ENCODE measurements at places on chromosomes 7 and 10.

GRCh38 chr10:126585249-126586017 is 85.1 kb downstream of the C10orf90 start:
- DNase-seq, result no peak

- no peak for DNase-seq
Observed at GRCh38 chr10:4512671-4513240, 313.3 kb upstream of the AKR1E2 start.

DNA sequence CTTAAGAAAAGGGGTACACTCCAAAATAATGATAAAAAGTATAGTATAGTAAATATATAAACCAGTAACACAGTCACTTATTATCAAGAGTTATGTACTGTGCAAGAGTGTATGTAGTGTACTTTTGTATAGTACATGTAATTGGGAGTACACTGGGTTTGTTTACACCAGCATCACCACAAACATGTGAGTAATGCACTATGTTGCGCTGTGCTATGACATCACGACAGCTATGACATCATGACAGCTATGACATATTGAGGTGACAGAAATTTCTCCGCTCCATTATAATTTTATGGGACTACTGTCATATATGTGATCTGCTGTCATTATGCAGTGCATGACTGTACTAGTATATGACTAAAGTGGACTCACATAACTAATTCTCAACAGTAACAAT is 84.6 kb downstream of the KMT2C start:
- DNase-seq, result no peak

DNA sequence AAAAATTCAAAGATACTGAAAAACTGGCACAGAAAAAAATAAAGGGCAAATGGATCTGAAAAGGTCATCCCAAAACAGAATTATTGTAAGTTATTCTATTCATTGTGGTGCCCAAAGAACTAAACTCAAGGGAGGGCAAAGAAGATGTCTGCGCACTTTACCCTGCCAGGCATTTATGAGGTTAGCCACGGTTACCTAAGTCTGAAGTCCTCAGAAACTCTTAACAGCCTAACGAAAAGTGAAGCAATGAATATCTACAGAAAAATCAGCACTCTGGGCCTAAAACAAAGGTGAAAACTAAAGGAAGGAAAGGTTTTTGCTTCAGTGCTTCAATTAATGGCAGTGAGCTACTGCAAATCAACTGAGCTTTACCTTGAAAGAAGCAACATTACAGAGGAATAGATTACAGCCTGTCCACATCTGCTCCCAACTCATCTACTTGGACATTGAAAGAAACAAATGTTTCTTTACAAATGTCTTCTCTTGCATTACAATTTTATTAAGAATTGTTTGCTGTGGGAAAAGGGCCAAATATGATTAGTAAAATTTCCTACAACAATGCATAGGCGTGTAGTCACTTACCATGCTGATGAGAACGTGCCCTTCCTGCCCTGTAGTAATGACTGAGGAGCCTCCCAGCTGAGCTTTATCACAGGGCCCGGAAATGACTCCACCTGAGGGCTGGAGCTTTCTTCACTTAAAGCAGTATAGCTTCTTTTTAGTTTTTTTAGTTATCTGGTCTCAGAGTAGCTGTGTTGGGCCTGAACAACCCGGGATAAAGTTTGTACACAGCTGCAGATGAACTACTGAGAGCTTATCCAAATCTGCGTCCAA is at the start of gene TUBAL3:
Gene TUBAL3 (minus strand): TSS at position 621 of the 834 bp plus-strand sequence. CDS start 36 bp downstream, at position 585.
- no peak for DNase-seq

- no peak for DNase-seq
Observed at GRCh38 chr7:84510505-84510904, 315.9 kb upstream of the SEMA3A start.

- no peak for DNase-seq
Observed at GRCh38 chr10:120051671-120052070, 159.1 kb downstream of the SEC23IP start.

DNA sequence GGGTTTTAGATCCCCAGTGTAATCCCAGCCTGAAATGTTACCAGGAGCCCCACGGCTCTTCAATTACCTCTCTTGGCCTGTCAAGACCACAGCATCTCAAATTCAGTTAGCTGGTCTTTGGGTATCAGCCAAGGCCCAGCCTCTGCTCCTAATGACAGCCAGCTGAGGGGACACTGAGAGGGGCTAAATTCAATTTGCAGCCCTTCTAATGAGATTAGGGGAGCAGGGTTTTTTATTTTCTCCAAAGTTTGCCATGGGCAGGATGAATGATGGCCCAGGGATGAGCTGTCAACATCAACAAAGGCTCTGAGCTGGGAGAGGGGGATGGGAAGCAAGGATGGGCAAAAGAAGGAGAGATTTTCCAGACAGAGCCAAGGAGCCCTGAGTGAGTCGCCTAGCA is 116.8 kb upstream of the TBX20 start:
- DNase-seq, result no peak

DNA sequence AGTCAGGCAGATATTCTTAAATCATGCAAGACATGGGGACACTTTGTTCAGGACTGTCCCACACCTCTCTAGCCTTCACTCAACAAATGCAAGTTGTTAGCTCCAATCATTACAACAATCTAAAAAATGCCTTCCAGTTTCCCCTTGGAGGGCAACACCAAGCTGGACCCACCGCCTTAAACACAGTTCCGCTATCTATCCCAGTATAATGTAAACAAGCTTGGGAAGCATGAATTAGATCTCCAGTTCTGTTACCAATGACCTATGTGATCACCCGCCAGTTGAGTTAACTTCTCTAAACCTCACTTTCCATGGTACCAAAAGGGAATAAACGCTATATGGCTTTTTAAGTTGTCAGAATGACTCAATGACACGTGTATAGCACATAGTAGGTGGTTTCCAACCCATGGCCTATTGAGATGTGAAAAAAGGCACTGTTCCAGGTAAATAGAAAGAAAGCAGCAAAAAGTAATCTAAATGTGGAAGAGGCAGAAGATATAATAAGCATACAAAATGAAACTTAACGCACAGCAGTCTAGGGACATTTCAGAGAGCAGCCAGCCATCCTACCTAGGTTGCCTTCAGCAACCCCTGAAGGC is 2.4 kb upstream of the REEP3 start:
- DNase-seq, result no peak

DNA sequence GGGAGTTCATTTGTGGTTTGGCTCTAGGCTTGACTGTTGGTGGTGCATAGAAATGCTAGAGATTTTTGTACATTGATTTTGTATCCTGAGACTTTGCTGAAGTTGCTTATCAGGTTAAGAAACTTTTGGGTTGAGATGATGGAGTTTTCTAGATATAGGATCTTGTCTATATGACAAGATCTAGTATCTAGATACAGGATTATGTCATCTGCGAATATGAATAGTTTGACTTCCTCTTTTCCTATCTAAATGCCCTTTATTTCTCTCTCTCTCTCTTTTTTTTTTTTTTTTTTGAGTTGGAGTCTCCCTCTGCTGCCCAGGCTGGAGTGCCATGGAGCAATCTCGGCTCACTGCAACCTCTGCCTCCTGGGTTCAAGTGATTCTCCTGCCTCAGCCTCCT is 62.9 kb downstream of the MGAM2 start:
- DNase-seq, result no peak

DNA sequence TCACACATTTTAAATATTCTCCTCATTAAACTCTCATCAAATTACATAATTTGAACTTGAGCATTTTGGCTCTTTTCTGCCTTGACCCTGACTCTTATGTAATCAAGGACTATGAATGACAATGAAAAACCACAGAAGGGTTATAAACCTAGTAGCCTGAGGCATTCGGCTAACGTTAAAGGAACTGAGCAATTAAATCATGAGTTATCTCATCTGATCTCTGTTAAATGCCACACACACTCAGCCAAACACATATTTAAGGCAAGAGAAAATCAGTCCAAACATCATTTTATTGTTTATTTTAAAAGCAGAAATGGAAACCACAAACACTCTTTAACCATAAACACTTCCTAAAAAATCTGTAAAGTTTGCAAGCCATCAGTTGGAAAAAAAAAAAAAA is 204.3 kb downstream of the DGKI start:
- no peak for DNase-seq

DNA sequence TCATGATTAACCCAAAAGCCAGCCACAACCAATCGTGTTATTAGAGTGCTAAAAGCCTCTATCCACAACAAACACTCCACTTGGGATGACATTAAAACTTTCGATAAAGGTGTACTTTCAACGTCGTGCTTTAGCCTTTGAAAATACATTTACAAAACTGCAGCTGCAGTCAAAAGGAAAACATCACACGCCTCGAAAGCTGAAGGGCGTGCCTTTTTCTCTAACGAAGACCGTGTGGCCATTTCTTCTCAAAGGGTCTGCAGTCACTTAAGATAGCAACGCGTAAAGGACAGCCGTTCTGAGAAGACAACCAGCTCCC is 1.1 kb downstream of the ARHGAP12 start:
- no peak for DNase-seq

- no peak for DNase-seq
Observed at GRCh38 chr10:119650062-119650461, 1.1 kb upstream of the BAG3 start.

DNA sequence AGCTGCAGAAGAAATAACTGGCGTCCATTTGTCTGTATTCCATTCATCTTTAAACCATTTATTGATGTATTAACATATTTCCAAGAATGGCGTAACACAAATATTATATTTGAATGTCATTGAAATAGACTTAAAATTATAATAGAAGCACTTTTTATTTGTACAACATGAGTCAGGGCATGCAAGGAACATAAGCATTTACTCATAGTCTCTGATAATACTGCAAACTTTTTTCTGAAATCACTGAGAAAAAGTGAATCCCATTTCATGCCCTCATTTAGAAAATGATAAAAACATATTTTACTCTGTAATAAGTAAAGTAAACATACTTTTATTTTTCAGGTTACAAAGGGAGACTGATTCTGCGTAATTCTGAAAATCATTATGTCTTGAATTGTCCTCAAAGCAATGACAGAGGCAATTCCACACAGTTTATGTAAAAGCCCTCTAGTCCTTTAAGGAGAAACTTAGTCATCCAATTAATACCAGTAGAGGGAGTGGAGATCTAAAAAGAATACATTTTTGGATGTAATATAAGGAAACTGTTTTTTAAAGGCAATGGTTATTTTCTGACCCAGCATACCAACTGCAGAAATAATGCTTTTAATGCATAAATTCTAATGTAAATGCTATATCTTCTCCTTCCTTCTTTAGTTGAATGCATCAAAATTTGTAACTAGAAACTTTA is 58.1 kb downstream of the AGMO start:
- no peak for DNase-seq

DNA sequence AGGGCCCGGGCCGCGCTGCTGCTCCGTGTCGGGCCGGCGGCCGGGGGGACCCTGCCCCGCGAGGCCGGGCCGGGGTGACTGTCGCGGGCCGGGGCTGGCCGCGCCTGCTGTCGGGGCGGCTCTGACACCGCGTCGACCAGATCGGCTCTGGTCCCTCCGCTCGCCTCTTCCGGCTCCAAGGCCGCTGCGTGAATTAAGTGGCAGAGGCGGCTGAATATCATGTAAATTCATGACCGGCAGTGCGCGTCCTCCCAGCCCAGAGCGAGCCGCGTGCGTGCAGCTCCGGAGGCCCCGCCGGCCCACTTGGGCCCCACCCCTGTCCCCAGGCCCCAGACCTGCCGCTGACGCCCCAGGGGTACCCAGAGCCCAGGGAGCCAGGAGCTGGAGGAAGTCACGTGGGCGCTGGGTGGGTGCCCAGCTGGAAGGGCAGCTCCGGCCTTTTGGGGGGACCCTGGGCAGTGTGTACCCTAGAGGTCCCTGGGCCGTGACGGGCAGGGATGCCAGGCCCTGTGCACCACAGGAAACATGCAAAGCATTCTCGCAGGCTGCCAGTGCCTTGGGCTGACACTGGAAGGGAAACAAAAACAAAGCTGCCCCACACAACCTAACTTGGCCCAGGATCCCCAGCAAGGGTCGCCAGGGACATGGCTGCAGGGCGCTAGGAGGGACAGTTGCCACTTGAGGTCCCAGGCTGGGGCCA is 584.0 kb upstream of the MKI67 start:
- DNase-seq, result no peak

DNA sequence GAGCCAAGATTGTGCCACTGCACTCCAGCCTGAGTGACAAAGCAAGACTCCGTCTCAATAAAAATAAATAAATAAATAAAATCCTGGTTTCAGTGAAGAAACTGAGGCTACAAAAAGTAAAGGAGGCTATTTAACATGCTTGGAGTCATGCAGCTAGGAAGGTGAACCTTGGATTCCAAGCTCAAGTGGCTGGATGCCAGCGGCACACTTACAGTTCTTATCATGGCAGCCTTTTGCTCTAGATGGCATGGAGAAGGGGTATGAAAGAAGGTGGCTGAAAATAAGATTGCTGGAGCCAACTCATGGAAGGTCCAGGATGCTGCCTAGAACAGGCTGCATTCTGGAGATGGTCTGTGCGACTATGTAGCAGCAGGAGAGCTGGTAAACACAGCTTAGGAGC is 170.0 kb downstream of the SLC25A13 start:
- no peak for DNase-seq

GRCh38 chr7:99383791-99384370 is 9.4 kb downstream of the ARPC1B start:
- no peak for DNase-seq

DNA sequence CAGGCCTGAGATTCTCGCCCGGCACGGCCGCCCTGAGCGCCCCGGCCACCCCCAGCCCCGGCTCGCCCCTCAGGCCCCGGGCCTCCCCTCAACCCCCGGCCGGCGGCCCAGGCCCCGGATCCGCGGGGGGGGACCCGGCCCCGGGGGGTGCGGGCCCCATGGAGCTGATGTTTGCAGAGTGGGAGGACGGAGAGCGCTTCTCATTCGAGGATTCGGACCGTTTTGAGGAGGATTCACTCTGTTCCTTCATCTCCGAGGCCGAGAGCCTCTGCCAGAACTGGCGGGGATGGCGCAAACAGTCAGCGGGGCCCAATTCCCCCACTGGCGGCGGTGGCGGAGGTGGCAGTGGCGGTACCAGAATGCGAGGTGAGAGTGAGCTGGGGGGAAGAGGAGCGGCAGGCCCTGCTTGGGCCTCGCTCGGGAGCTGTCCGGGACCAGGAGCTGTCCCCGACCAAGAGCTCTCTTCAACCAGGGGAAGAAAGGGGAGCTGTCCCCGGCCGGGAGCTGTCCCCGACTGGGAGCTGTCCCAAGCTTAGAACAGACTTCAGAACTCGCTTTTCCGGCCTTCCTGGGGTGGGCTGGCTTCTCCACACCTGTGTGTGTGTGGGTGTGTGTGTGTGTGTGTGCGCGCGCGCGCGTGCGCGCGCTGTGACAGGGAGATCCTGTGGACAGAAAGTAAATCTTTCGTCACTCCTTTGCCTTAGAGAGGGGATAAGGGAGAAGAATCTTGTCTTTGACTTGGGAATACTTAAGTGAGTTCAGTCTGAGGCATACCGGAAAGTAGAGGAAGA is 510 bp downstream of the ZSWIM8 start:
- no peak for DNase-seq

- DNase-seq, result no peak
Observed at GRCh38 chr10:124449170-124450011, 444 bp downstream of the NKX1-2 start.

DNA sequence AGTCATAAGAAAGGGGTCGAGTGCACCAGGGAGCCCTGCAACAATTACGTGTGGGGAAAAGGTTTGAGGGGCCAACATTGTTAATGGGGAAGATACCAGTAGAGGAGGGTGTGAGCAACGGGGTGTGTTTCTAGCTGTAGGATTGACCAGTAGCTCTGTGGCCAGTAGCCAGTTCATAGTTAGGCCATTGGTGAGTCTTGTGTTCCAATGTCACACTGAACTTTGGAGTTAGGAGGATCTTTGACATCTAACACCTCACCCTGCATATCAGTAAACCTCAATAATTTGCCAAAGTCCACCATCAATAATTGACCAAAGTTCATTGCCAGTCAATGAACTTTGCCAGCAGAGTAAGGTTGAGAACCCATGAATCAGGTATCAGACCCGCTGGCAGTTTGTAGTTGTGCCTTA is 168.8 kb downstream of the CPED1 start:
- no peak for DNase-seq
